ENCODE measurements at places on chromosomes 3 and 15. TPM values are rescaled to one million over a fixed set of nuclear protein-coding genes. Genes with fewer than 3 reads are reported as not detected.

The PAQR5 gene
- total RNA-seq, result 2.0 TPM

The GNAT1 gene
- not detected for total RNA-seq

The ATP10A gene
- 0.31 TPM for total RNA-seq

The PIF1 gene
- 38.6 TPM for total RNA-seq

The EMC7 gene
- total RNA-seq, result 79.6 TPM

The ACVR2B gene
- total RNA-seq, result 2.8 TPM

The PPP1R14D gene
- 0.64 TPM for total RNA-seq

The KBTBD13 gene
- total RNA-seq, result not detected

The XYLB gene
- 6.6 TPM for total RNA-seq

DNA sequence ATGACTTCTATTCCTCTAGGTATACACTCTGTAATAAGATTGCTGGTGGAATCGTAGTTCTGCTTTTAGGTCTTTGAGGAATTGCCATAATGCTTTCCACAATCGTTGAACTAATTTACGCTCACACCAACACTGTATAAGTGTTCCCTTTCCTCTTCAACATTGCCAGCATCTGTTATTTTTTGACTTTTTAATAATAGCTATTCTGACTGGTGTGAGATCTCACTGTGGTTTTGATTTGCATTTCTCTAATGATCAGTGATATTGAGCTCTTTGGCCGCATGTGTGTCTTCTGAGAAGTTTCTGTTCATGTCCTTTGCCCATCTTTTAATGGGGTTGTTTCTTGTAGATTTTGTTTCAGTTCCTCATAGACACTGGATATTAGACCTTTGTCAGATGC, 12.8 kb downstream of the NXPE3 start:
- DNase-seq, result no peak

GRCh38 chr15:83158393-83158792, 49.2 kb downstream of the HDGFL3 start:
- no peak for DNase-seq

DNA sequence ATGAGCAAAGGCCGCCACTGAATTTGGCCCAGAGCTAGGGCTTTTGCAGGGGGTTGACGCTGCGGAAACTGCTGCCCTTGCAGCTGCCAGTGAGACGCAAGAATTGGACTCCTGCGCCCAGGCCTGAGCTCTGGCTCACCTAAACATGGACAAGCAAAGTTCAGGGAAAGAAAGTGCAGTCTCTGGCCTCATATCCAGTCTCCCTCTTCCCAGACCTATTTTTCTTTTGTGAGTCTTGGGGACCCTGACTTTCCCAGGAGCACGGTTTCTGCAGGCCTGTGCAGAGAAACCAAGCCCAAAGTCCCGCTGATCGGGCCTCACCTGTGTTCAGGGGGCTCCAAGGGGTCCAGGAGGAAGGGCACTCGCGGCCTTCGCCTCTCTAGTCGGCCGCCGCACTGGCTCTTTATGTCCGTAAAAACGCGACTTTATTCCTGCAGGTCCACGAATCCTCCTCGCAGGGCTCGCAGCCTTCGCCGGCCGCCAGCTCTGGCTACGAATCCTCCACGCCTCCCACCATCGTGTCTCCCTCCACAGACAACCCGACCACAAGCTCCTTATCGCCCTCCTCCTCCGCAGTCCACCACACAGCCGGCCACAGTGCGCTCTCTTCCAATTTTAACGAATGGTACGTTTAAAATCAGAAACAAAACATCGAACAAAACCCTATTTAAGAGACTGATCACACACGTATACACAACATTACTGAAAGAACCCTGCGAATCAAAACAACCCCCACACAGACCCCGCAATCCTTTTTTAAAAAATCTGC, 3.9 kb downstream of the ZIC1 start:
- DNase-seq, result no peak

GRCh38 chr3:120688121-120688520, 6.1 kb upstream of the HGD start:
- no peak for DNase-seq

DNA sequence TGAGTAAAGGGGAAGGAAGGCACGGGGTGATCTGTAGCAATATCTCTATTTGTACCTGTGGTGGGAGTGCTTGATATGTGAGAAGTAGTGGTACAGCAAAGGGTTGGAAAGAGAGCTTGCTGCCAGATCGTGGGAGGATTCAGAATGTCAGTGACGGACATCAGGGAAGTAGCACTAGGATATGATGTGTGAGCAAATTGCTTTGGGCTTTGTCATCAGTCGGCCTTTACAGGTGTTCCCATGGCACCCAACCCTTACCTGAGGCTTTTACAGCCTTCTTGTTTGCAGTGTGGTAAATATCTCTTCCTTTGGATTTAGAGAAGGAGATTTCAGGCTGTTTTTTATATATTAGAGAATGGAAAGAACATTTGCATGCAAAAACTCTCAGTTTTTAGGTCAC, 29.8 kb downstream of the IL1RAP start:
- no peak for DNase-seq

GRCh38 chr15:67241132-67241855, 13.2 kb downstream of the AAGAB start:
- no peak for DNase-seq

DNA sequence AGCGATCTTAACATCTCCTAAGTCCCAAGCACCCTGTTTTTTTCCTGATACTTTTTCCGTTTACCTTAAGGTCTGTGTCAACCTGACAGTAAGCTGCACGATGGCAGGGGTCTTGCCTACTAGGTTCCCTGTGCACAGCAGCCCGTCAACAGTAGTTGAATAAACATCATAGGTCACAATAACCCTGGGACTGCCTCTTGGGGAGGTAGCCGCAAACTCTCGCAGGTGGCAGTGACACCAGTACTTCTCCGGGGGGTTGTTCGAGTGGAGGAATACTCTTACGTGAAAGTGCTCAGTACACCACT, 365 bp upstream of the PDCD6IP start:
- no peak for DNase-seq

- no peak for DNase-seq
These were observed 550 bp downstream of the CLN6 start for GRCh38 chr15:68228971-68229385.

GRCh38 chr15:58517682-58518525, 86.1 kb downstream of the LIPC start:
- DNase-seq, result no peak

DNA sequence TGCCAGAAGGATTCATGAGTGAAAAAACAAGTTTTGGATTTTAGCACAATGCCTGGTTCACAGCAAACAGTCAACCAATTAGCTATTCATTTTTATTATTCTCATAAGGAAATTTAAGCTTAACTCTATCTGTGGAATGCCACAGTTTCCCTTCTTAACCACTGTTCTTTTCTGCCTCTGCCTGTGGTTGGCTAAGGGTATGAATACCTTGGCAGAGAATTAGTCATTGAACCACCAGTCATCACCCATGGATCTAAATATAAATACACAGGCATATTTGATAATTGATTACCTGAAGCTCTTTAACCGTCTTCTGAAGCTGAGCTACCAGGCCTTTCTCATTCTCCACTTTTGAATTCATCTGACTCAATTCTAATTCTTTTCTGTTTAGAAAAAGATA, 79.9 kb downstream of the MYH15 start:
- no peak for DNase-seq

DNA sequence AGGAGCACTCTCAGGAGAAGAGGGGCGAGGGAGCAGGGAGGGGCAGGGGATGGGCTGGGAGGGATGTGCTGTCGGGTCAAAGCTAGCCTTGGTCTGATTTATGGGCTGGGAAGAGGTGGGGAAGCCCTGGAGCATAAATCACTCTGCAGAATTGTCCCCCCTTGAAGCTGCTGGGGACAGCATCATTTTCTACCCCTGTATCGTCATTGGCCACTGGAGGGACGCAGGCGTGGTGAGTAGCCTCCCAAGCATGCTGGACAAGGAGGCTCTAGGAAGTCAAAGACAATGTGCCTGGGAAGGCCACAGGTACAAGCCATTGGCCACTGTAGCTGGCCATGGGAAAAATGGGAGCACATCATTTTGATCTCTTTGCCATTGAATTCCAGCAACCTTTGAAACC, 175.5 kb upstream of the CTDSPL start:
- no peak for DNase-seq

DNA sequence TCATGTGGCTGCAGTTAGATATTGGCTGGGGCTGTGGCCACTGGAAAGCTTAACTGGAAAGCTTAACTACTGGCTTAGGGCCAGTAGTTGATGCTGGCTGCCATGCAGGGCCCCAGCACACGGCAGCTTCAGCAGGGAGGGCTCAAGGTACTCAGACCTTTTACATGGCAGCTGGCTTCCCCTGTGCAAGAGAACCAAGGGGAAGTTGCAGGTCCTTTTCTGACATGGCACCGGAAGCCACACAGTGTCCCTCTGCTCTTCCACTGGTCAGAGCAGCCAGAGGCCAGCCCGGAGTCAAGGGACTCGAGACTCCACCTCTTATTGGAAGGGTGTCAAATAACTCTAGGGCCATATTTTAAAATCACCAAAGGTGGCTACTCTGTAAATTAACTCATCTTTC, 24.5 kb downstream of the CCR9 start:
- DNase-seq, result no peak

- DNase-seq, result no peak
These were observed 673.7 kb downstream of the DIPK2A start for GRCh38 chr3:144645300-144645699.

GRCh38 chr3:12796171-12797123, at the start of gene CAND2:
Gene CAND2, plus strand, starts transcription at chr3:12796680. Its CDS starts 41 bp downstream, at chr3:12796721.
- DNase-seq, result no peak

DNA sequence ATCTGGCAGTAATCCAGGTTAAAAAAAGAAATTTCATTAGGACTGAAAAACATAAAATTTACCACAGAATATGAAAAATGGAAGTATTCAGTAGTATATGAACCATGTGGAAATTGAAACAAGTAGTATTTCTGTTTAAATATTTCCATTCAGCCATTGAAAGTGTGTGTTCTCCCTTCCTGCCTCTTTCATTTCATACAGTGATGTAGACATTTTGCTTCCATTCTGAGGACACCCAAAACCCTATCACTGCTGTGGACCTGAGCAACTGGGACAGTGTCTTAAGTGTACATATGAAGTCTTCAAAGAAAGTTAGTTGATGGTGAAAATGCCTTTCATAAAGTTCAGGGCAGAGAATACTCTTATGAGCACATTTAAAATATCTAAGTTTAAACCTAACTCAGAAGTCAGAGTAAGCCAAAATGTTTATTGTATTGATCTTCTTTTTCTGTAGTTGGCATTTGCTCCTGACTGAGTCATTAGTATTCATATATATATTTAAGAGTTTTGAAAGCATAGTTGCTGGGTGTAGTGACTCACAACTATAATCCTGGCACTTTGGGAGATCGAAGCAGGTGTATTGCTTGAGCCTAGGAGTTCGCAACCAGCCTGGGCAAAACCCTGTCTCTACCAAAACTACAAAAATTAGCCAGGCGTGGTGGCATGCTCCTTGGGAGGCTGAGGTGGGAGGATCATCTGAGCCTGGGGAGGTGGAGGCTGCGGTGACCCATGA, 198.8 kb downstream of the KLHL25 start:
- no peak for DNase-seq
